GF-D8 (cell line): ENCODE measurements at places on chromosomes 7 and 10.

- no peak for DNase-seq
Measured at GRCh38 chr10:91381257-91381891, 28.8 kb upstream of the HECTD2 start.

GRCh38 chr7:106282390-106282789, 2.4 kb downstream of the NAMPT start:
- peak; percentile 29 for DNase-seq

DNA sequence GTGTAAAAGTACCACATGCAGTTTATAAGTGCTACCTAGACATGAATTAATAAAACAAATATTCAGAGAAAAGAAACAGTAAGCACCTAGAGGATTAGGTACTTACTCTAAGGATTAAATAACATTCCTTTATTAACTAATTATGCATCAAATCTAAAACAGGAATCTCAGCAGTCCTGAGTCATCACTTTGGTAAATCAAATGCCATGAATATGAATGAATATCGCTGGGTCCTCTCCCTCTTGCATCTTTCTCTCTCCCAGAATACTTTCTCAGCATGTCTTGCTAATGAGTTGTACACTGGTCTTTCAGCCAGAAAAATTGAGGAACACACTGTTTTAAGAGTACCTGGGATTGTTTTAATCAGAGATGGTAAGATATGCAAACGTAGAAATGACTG, 225.5 kb upstream of the NFE2L3 start:
- no peak for DNase-seq

DNA sequence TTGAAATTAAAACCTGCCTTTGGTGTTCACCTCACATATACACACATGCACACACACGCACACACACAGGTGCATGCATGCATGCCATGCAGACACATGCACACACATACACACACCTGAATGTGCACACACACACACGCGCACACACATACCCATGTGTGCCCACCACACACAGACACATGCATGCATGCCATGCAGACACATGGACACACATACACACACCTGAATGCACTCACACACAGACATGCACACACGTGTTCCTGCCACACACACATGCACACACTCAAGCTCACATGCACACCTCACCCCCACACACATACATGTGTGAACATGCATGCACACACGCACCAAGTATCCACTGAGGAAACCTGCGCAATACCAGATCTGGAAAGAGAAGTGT, 136.4 kb downstream of the KLF6 start:
- DNase-seq: no peak

DNA sequence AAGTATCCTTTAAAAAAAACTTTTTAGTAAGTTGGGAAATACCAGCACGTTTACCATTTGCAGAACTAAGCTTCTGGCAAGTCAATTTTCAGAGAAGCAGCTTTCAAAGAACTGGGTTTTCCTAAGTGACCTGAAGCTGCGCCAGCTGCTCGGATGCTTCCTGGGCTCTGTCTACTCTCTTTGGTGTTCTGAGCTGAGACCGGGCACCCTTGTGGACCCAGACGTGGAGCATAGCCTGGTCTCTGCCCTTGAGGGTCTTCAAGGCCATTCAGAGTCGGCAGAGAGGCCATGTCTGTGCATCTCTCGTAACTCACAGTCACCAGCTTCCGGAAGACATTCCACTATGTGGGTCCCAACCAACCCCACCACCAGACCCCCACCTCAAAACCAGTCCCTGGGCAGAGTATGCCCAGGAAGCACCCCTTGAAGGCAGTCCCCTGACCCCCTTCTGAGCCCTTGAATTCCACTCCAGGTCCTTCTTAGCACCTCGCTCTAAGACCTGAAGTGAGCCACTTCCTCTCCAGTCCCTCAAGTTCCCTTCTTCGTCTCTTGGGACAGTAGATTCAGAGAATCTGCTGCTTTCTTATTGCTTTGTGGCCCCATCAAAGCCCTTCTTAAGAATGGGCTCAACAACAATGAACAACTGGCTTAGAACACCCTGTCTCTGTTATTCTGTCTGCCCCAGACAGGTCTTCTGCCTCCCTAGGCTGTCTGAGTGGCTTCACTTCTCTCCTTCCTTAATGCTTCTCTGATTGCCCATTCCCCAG, 8.5 kb downstream of the CALML5 start:
- peak; percentile 65 for DNase-seq

- no peak for DNase-seq
Measured at GRCh38 chr7:130515315-130516040, 23.6 kb downstream of the MEST start.

DNA sequence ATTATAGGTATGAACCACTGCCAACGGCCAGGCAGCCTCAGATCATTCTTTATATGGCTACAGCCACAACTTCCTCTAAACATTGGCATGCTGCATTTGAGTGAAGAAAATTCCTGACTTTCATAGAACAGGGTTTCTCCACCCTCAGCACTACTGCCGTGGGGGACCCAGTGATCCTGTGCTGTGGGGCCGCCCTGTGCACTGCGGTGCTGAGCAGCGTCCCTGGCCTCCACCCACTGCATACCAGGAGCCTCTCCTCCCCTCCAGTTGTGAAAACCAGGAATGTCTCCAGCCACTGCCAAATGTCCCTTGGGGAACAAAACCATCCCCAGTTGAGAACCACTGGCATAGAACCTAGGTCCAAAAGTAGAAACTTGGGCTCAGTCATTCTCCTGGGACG, 15.8 kb downstream of the CNPY1 start:
- DNase-seq: no peak

GRCh38 chr10:122639801-122640200, 59.8 kb downstream of the C10orf120 start:
- no peak for DNase-seq

DNA sequence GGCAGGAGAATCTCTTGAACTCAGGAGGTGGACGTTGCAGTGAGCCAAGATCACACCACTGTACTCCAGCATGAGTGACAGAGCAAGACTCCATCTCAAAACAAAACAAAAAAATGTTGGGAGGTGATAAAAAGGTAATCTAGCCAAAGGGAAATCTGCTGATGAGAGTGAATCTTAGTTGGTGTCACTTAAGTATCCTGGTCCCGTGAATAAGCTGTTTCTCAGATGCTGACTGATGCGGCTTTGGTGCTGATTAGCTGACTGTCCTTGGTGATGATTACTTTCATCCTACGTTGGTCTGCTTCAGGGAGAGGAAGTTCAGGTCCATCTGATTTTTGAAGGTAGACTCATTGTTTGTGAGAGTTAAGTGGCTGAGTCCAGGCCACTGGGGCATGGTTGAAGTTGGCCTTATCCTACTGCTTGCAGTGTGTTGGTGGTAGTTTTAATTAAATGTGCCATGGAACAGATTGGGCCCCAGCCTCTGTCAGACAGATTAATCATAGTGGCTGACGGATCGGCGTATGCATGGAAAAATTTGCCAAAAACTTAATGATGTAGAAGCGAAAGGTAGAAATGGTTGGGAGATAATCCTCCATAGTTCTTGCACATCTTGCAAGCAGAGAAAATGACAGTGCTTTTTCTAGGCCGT, 17.4 kb upstream of the TMEM236 start:
- DNase-seq: no peak

GRCh38 chr10:58897708-58898107, 278.7 kb upstream of the PHYHIPL start:
- no peak for DNase-seq

DNA sequence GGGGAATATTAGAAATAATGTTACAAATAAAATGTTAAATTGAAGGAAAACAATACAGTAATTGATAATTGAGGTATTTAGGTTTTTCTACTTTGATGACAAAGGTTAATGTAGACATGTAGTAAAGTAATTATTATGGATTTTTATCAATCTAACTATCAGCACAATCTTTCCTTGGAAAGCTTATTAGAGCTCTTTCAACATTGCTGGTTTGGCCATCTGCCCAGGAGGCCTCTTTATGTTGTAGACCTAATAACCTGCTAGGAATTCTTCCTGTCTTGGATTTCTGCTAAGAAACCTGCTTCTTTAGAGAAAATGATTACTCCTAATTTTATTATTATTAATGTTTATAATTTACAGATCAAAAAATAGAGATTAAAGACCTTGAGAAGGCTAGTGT, 78.9 kb downstream of the CHRM2 start:
- DNase-seq: no peak

- DNase-seq: no peak
Measured at GRCh38 chr7:25179325-25179724, 49.0 kb downstream of the NPVF start.

GRCh38 chr7:111145472-111145871, 54.5 kb downstream of the LRRN3 start:
- DNase-seq: no peak

DNA sequence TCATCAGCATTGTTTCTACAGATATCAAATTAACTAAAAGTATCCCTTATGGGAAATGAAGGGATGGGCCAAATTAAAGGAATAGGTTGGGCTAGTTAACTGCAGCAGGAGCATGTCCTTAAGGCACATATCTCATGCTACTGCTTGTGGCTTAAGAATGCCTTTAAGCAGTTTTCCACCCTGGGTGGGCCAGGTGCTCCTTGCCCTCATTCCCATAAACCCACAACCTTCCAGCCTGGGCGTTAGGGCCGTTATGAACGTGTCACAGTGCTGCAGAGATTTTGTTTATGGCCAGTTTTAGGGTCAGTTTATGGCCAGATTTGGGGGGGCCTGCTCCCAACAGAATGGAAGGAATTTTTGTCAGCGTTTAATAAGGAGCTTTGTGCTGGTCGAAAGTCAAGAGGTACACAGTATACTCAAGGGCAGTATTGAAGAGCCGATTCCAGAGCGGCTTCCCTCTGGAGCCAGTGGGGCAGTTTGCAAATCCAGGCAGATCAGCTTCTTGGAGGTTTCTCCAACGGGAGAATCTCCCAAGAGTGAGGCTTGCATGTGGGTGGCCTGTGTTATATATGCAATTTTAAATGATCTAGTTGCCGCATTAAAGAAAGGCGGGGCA, 7.7 kb downstream of the PFKP start:
- DNase-seq: no peak

GRCh38 chr10:3400348-3400747, 227.8 kb upstream of the PITRM1 start:
- no peak for DNase-seq

GRCh38 chr7:47622946-47623640, 41.2 kb upstream of the TNS3 start:
- DNase-seq: no peak

DNA sequence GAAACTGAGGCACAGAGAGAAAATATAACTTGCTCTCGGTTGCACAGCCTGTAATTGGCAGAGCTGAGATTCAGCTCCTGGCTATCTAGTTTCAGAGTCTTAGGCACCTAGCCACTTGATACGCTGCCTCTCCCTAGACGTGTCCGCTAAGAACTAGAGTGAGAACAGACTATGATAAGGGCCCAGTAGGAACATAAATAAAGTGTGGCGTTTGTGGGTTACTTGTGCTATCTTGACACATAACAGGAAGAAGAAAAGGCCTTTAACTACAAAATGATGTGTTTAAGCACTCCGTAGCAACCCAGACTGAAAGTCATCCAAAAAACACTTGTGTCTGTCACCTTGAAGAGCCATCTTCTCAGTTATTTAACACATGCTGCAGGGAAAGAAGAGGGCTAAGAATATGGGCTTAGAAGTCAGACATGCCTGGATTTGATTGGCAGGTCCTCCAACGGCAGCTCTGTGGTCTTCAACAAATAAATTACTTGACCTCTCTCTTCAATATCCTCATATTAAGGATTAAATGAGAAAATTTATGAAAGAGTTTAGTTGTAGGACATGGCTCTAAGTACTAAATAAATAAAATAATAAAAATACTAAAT, 96.2 kb downstream of the SGMS1 start:
- DNase-seq: no peak

GRCh38 chr7:48035967-48036478, 680 bp downstream of the C7orf57 start:
- DNase-seq: no peak

GRCh38 chr7:47492716-47493325, 89.1 kb downstream of the TNS3 start:
- no peak for DNase-seq

DNA sequence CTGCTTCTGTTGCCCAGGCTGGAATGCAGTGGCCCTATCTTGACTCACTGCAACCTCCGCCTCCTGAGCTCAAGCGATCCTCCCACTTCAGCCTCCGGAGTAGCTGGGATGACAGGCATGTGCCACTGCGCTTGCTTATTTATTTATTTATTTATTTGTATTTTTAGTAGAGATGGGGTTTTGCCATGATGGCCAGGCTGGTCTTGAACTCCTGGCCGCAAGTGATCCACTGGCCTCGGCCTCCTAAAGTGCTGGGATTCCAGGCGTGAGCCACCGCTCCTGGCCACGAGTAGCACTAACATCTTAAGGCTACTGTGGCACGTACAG, 70.9 kb downstream of the CARD11 start:
- no peak for DNase-seq

DNA sequence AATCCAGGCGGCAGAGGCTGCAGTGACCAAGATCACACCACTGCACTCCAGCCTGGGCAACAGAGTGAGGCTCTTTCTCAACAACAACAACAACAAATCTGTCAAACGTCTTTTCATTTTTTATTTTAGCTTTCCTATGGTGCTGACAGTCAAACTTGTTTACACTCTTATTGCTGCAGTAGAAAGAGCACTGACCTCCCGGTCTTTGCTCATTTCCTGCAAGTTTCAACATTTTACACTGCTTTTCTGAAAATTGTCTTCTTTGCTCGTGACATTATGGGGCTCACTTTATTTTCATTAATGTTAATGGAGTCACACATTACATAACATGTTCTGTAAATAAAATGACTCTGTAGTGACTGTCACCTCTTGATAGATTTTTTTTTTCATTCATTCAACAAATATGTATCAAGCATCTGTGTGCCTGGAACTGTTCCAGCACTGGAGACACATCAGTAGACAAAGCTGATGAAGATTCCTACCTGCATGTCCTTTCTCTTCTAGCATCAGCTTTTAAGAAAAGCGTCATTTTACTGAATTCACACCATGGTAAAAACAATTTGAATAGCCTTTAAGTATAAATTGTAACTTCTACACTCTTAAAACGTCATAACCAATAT, 277.3 kb downstream of the CELF2 start:
- DNase-seq: no peak

- DNase-seq: no peak
Measured at GRCh38 chr7:143460271-143460979, 17.2 kb downstream of the TAS2R60 start.

- DNase-seq: peak; percentile 6
Measured at GRCh38 chr10:111598433-111599059, 521.7 kb downstream of the ADRA2A start.

- peak; percentile 28 for DNase-seq
Measured at GRCh38 chr10:96017191-96017687, 26.1 kb upstream of the CCNJ start.

GRCh38 chr10:21813946-21814345, 189.6 kb downstream of the DNAJC1 start:
- DNase-seq: peak; percentile 53

- DNase-seq: no peak
Measured at GRCh38 chr7:20785157-20786048, 1.3 kb downstream of the SP8 start.

GRCh38 chr10:20040012-20040411, 223.8 kb downstream of the PLXDC2 start:
- DNase-seq: no peak

- no peak for DNase-seq
Measured at GRCh38 chr10:75652146-75652740, 220.8 kb downstream of the LRMDA start.

- no peak for DNase-seq
Measured at GRCh38 chr10:27345455-27345920, 104.9 kb upstream of the ACBD5 start.

GRCh38 chr7:29523728-29524127, 39.9 kb upstream of the PRR15 start:
- DNase-seq: no peak
